Ureter (tissue), 1 donor: ENCODE measurements at places on chromosomes 7 and 10. TPM values are rescaled to one million over a fixed set of nuclear protein-coding genes. Genes with fewer than 3 reads are reported as not detected.

Gene BBS9
- 22.7 TPM for total RNA-seq

DNA sequence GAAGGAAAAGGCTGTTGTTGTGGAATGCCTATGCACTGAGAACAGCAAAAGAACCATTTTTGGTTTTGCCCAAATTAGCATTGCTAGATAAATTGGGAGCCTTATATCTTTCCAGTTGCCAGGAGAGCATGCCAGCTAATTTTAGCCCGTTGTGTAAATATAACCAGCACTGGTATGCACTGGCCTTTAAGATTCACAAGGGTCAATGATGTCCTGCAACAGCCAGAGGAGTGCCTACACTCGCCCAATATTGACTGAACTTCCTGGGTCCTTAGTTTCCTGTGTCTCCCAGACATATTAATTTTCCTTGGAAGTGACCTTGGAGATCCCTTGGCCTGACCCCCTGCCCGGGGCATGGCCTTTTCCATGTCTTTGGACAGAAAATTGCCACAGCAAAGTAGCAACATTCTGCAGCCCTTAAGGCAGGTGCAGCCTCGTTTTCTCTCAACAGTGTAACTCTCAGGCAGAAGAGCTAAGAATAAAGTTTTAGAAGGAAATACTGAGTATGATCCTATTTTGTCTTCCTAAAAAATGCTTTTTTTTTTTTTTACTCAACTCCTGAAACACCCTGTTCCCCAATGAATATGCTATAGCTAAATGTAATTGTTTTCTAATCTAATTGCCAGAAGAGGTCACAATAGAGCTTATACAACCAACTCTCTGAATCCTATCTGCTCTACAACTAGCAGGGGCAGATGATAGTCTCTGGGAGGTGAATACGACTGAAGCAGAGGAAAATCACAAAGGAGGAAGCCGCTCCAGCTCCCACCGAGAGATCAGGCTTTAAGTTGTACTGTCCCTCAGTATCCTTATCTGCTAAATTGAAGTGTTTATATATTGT is 131.9 kb upstream of the PCGF5 start:
- DNase-seq, result no peak

DNA sequence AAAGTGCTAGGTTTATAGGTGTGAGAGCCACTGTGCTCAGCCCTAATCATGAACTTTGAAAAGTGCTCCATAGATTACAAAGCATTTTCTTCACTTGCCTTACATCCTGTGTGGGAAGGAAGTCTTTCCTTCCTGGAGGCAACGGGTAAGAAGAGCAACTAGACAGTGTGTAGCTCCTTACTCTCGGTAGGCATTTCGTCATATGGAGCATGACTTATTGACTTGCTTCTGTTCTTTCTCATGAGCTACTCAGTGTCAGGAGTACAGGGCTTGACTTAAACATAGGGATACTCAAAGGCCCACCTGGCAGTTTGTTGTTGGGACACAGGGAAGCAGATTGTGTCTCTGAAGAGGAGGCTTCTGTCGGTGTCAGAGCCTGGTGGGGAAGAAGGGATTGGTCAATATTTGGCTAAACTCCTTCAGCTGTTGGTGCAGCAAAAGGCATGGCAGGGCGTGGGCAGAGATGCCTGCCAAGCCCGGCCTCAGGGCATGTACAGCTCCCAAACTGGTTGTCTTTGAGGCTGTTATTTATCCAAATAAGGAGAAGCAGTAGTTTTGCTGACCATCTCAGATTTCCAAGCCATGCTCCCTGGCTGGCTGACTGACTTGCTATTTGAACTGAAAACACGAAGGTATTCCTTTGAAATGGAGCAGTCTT is 248.9 kb downstream of the KIAA1217 start:
- no peak for DNase-seq

- DNase-seq, result no peak
Observed at GRCh38 chr7:149615690-149616270, 118.2 kb upstream of the ZNF746 start.

- DNase-seq, result no peak
Observed at GRCh38 chr10:125264091-125264490, 103.7 kb upstream of the CTBP2 start.

DNA sequence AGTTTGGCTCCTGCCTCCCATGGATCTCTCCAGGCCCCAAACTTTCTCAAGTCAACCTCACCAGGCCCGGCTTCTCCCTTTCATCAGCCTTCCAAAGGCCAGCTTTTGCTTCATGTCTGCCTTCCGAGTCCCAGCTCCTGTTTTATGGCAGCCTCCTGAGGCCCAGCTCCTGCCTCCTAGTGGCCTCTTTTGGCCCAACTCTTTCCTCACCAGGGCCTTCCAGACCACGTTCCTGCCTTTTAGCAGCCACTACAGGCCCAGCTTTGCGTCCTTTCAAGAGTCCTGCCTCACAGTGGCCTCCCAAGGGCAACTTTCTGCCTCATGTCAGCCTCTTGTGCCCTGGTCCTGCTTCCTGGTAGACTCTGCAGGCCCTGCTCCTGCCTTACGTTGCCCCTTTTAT is 15.3 kb upstream of the TMEM248 start:
- no peak for DNase-seq

GRCh38 chr7:120996333-120996987 is 7.9 kb downstream of the CPED1 start:
- DNase-seq, result peak; percentile 88

GRCh38 chr10:105023211-105024111 is 382.4 kb downstream of the SORCS3 start:
- DNase-seq, result no peak

DNA sequence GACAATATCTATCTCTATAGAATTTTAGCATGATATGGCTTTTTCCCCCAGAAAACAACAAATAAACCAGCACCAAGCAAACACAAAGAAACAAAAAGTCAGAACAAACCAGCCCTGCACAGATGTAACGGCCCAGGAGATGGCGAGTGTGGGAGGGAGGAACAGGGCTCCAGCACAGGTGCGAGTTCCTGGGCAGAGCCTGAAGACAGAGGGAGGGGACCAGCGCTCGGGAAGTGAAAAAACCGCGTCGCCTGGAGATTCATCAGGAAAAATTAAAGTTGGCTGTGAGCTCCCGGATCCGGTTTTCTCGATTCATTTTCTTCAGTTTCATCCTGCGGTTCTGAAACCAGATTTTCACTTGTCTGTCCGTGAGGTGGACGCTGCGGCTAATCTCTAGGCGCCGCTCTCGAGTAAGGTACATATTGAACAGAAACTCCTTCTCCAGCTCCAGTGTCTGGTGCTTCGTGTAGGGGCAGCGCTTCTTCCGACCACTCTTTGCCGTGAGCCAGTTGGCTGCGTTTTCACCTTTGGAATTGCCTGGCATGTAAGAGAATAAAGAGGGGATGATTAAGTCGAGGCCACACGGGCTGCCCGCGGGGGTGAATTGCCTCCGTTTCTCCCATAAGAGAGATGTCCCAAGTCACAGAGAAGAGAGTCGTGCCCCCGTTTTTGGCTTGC is 2.3 kb downstream of the HOXA10 start:
- DNase-seq, result peak; percentile 41

Gene OGDHL
- 6.0 TPM for total RNA-seq

DNA sequence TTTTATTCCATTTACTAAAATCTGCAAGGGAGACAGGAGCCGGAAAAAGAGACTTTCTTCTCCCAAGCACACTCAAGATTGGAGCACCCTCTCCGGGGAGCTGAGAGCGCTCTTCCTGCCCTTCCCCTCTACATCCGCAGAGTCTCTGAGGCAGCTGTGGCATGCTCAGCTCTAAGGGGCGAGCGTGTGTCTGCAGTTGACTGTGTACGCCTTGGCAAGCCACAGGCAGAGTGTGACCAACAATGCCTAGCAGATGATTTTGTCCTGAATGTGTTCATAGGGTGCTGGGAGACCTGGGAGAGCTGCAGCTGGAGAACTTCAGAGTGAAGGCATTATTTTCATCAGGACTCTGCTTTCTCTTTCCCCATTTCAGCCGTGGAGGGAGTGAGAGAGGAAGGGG is 20.7 kb downstream of the MTURN start:
- no peak for DNase-seq

DNA sequence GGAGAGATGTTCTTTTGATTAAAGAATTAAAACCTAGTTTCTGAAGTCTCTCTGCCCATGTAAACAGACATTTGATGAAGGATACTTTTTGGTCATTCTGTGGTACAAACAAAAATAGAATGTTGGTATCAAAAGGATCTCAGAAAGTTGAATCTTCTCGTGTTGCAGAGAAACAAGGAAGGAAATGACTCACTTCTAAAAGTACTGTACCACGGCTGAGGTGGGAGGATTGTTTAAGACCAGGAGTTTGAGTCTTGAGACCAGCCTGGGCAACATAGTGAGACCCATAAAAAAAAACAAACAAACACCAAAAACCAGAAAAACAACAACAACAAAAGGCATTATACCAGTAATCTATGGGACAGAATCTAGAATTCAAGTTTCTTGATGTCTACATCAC is 69.7 kb downstream of the PRSS58 start:
- DNase-seq, result no peak

Gene ASB15
- total RNA-seq, result not detected

GRCh38 chr10:43942096-43942850 is 293.6 kb upstream of the ZNF32 start:
- DNase-seq, result peak; percentile 29

DNA sequence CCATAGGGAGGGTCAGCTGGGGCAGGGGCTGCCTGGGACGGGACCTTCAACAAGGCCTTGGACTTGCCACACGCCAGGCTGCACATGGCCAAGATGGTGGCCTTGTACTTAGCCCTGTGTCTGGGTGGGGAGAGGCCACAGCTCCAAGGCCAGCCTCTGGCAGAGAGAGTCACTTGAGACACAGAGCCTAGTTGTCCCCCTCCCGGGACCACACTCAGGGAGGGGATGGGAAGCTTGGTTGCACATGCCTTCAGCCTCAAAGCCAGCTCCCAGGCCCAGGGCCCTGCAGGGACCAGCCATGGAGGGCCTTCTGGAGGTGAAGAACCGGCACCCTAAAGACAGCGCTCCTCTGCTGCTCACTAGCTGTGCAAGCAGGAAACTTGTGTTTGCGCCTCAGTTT is 16.7 kb downstream of the MMRN2 start:
- peak; percentile 32 for DNase-seq

Gene MRC1
- 13.1 TPM for total RNA-seq

DNA sequence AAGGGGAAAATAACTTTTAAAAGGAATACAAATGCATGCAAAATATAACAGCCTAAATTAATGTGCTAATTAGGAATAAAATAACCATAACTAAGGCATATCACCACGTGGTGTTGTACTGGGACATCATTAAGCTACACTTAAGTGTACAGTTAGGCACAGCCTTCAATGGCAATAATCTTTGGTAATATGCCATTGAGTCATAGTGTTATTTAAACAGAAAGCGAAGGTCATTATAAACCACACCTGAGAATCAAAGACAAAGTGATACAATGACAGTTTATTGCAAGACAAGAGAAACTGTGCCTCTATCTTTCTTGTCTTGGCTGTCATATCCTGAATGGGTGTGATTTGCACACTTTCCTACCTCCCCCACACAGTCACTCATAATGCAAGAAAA is 30.5 kb upstream of the AUTS2 start:
- DNase-seq, result no peak

DNA sequence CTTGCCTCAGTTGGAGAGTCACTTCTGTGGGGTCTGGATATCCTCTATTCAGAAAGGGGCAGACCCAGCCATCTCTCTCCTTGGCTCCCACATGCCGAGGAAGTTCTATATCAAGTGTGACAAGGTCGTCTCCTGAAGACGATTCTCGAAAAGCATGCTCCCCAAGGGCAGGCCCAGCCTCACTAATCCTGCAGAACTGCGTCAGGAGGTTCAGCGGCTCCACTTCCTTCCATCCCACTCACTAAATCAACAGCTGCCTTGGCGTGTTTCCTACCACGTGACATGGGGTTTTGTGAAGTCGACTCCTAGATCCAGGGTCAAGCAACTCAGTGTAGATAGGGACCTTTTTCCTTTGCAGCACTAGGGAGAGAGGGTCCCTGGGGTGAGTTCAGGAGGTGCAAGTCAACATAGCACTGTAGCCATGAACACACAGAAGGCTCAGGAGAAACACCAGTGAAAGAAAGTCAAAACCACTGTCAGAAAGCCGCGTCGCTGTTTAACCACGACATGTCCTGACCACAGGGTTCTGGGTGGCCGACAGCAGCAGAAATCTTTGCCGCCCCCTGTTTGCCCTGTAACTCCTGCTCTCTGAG is 156.4 kb downstream of the PRPF18 start:
- no peak for DNase-seq

Gene OR6B1
- total RNA-seq, result not detected

DNA sequence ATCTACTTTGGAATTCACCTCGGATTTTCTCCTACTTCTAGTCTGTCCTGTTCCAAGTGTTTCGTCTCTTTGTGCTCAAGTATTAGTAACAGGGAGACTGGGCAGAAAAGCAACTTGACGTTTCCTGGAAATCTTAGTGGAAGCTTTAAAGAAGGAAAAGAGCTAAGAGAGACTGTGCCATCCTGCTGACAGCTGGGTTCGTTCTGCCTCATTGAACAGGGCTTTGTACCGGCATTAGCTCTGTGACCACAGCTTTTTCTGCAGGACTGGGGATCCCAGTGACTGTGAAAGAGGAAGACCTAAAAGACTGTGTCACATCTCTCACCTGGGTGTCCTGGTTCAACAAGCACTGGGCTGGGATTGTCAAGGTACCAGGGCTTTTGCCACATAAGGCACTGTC is 70.8 kb upstream of the CDCA7L start:
- no peak for DNase-seq

Gene RNF32
- total RNA-seq, result 1.4 TPM

GRCh38 chr7:99837649-99838361 is 10.0 kb downstream of the CYP3A43 start:
- no peak for DNase-seq

GRCh38 chr7:129055861-129056464 is 1.1 kb upstream of the TNPO3 start:
- no peak for DNase-seq

Gene NME8
- 1.5 TPM for total RNA-seq

DNA sequence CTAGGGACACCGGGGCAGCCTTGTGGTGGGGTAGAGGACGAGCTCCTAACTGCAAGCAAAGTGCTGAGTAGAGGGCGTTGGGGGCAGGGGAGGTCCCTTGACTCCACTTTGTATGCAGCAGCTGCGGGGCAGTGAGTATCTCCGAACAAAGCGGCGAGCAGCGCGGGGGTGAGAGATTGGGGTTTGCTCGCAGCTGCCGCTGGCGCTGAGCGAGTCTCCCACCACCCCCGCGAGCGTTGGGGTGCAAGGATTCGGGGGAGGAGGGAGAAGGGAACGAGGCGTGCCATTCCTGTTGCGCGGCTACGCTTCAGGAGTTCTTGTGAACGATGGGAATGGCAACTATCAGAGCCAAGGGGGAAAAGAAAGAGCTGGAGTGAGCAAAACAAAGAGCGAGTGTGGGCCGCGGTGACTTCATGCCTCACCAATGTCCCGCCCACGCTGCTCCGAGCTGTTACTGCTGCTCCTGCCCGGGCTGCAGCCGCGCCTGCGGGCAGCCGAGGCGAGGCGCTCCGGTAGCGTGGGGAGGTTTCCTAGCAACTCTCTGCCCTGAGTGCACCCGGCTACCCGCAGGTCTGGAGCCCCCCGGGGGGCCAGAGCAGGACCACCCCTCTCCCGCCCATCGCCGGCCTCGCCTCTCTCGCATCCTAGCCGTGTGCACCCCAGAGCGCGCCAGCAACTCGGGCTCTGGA is at the start of gene ITGB8:
ITGB8 (plus strand) TSS at position 662 of the 689 bp plus-strand sequence. CDS start 907 bp downstream, outside the sequence.
- DNase-seq, result peak; percentile 83

- no peak for DNase-seq
Observed at GRCh38 chr7:151346-152050, 40.9 kb upstream of the FAM20C start.

GRCh38 chr7:150901160-150902035 is 49.1 kb downstream of the AOC1 start:
- no peak for DNase-seq

- no peak for DNase-seq
Observed at GRCh38 chr10:79184145-79184625, 115.4 kb downstream of the ZMIZ1 start.

Gene TUBAL3
- total RNA-seq, result not detected

Gene FOXP2
- total RNA-seq, result 13.5 TPM

Gene FAM24A
- total RNA-seq, result not detected
